ENCODE measurements at places on chromosomes 12 and 14. TPM values are rescaled to one million over a fixed set of nuclear protein-coding genes. Genes with fewer than 3 reads are reported as not detected.

The TMX1 gene
- total RNA-seq = 52.0 TPM

The SLC6A15 gene
- 62.9 TPM for total RNA-seq

The SERPINA1 gene
- 0.73 TPM for total RNA-seq

The WIF1 gene
- not detected for total RNA-seq

The IL22 gene
- total RNA-seq = not detected

The FBXO21 gene
- 29.6 TPM for total RNA-seq

The SDR9C7 gene
- total RNA-seq = not detected

The DYRK2 gene
- 18.9 TPM for total RNA-seq

The PLA2G1B gene
- not detected for total RNA-seq

The PCBP2 gene
- 263 TPM for total RNA-seq

The AQP6 gene
- not detected for total RNA-seq

The CMTM5 gene
- total RNA-seq = 0.69 TPM

The NTS gene
- under 0.01 TPM for total RNA-seq

The CDK2 gene
- total RNA-seq = 474 TPM

The IL31 gene
- total RNA-seq = not detected

The KRT83 gene
- not detected for total RNA-seq

The SLC5A8 gene
- 0.15 TPM for total RNA-seq

The DIO3 gene
- not detected for total RNA-seq

The GLIPR1L1 gene
- total RNA-seq = not detected

The OXA1L gene
- total RNA-seq = 60.9 TPM

The CCND2 gene
- 0.34 TPM for total RNA-seq

The SIRT4 gene
- 1.4 TPM for total RNA-seq

The CD27 gene
- total RNA-seq = not detected

The HRK gene
- 5.2 TPM for total RNA-seq

The KRT75 gene
- total RNA-seq = not detected

The DLGAP5 gene
- total RNA-seq = 18.2 TPM

The RASAL1 gene
- total RNA-seq = not detected

The ASPG gene
- total RNA-seq = not detected

The KRT77 gene
- not detected for total RNA-seq

The ATP23 gene
- total RNA-seq = 13.7 TPM

The TEDC1 gene
- 20.6 TPM for total RNA-seq

The NKX2-1 gene
- not detected for total RNA-seq

The KLHL33 gene
- total RNA-seq = under 0.01 TPM

The CLEC4E gene
- total RNA-seq = not detected

The PTPRO gene
- not detected for total RNA-seq

The CBLN3 gene
- total RNA-seq = 0.46 TPM

The APOF gene
- total RNA-seq = not detected

The SELPLG gene
- 0.93 TPM for total RNA-seq

The MUCL1 gene
- not detected for total RNA-seq

The C14orf132 gene
- 3.0 TPM for total RNA-seq

The STYK1 gene
- total RNA-seq = 0.33 TPM

The MORN3 gene
- not detected for total RNA-seq

The CCDC175 gene
- total RNA-seq = not detected

The KRT78 gene
- total RNA-seq = not detected

The FAM181A gene
- not detected for total RNA-seq

The SLC39A2 gene
- total RNA-seq = not detected

Measured in melanocyte of skin (primary cell).